ENCODE measurements at places on chromosomes 5 and 9. TPM values are rescaled to one million over a fixed set of nuclear protein-coding genes. Genes with fewer than 3 reads are reported as not detected.
A peak's percentile ranks its signal among the peaks of the same experiment; 100 is the strongest.

GRCh38 chr5:132641841-132642240, 16.1 kb upstream of the IL13 start:
- DNase-seq = no peak

DNA sequence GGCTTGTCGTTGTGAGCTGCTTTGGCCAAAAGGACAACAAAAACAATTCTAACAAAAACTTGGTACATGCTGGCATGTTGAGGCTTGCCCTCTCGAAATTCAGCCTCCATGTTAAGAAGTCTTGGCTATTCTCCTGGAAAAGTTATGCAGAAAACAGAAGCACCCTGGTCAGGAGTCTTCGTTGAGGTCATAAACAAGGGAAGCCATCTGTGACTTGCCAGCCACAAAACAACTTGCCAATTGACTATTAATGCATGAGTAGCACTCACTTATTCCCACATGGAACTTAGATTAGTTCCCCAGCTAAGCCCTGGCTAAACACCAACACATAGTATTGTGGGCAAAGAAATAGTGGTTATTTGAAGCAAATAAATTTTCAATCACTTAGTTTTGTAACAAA, 521.0 kb upstream of the CHD1 start:
- no peak for DNase-seq

GRCh38 chr5:76604838-76605237, 18.4 kb downstream of the F2RL2 start:
- no peak for DNase-seq

NUTM2F gene
- total RNA-seq = not detected

CCL27 gene
- not detected for total RNA-seq

GRCh38 chr9:117290306-117290840, 124.5 kb downstream of the ASTN2 start:
- no peak for DNase-seq

EGFL7 gene
- total RNA-seq = 1.9 TPM

SLC2A6 gene
- 5.3 TPM for total RNA-seq

GRCh38 chr5:58787987-58788386, 205.1 kb downstream of the RAB3C start:
- no peak for DNase-seq

- no peak for DNase-seq
Measured at GRCh38 chr5:110925398-110925797, 146.1 kb upstream of the TSLP start.

- no peak for DNase-seq
Measured at GRCh38 chr5:169788168-169788567, 151.1 kb downstream of the DOCK2 start.

GRCh38 chr5:147065071-147065470, 169.8 kb upstream of the STK32A start:
- no peak for DNase-seq

C9 gene
- not detected for total RNA-seq

DNA sequence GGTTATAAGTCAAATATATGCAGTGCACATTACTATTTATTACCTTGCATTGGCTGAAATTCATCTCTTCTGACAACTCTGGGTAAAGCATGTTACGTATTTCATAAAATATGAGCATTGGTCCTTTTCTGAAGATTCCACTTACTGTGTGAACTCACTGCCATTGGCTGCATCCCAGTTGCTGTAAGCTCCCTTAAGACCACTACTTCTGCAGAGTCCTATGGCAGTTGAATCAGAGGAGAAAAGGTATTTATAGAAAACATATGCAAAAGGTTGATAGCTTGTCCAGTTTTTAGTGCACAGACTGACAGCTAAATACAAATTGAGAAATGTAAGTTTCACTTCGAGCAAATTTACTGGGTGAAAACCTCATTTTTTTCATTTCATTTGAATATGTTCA, 394.6 kb upstream of the ARRDC3 start:
- no peak for DNase-seq

DNA sequence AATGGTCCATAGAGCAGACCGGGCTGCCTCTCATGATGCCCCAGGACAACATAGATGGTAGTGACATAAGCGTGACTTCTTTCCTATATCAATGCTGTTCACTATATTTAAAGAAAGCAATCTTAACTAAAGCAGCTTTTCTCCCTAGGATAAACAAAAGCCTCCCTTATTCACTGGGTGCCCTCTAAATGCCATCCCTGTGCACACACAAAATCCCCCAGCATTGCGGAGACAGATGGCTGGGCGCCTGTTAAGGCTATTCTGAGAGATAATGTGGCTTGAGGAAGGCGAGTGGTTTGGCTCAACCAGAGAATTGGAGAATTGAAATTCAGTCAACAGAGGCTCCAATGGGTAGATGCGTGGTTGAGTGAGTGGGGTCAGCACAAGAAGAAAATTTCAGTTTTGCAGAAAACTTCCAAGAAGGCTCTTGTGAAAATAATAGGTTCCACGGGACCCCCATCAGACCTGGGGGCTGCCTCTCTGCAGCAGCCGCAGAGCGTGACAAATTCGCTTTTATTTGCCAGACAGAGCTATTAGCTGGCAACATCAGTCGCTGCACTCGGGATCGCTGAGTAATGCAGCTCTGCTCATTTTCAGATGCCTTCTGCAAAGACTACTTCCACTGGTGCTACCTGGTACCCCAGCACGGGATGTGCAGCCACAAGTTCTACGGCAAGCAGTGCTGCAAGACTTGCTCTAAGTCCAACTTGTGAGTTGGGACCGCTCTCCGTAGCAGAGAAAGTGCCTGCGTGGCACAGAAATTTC, 103.9 kb upstream of the ICE1 start:
- no peak for DNase-seq

DNA sequence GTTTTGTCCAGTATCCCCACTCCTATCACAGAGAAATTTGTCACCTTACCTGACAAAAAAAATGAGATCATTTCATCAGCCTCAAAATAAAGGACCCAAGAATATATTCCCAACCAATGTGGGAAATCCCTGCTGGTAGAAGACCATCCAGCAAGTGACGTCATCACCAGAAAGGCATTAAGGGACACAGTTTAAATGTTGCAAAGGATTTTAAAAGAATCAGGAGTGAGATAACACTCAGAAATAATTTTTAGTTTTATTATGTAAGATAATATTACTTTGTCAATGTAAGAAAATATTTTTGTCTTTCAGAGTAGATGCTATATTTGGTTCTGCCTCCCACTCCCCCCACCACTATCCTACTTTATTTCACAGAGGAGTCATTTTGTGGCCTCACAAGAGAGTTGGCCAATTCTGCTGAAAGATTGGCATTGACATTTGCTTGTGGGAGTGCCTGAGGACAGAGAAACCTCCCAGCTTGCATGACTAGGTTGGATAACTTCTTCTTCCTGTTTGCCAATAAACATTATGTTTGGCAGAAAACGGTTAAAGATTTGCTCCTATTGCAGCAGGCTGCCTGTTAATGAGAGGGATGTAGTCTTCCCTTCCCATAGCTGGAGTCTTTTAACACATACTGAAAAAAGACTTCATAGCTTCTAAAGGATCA, 288.6 kb upstream of the DAB2 start:
- no peak for DNase-seq

DNA sequence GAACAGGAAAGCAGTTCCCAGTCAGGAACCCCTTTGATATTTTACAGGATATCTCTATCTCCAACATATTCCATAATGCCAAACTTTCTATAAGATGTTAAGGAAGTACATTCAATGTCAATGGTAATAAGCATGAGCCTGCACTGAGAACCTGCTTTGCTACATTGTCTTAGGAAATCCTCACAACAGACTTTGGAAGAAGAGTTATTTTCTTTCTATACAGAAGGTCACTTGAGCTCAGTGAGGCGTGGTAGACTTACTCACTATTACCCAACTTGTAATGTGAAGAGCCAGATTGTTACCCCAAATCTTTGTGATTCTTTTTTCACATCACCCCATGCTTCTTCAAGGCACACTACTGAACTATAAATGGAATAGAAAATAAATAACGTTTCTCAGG, 435.9 kb downstream of the DNAH5 start:
- DNase-seq = no peak

DNA sequence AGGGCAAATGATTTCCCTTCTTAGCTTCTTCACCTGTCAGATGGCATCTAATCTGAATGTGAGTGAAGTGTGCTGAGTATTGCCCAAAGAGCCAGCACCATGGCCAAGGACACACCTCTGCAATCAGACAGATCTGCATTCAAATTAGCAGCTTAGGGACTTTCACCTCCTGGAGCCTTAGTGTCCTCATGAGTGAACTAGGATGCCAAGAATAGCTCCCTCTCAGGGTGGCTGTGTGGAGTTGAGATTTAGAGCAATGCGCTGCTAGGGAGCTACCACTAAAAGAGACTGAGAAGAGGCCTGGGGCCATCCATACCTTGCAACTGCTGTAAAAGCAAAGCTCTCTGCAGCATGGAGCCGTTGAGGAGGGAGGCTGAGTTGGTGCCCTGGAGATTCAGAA, 1.4 kb downstream of the CIZ1 start:
- no peak for DNase-seq

C5orf34 gene
- total RNA-seq = 1.0 TPM

DNA sequence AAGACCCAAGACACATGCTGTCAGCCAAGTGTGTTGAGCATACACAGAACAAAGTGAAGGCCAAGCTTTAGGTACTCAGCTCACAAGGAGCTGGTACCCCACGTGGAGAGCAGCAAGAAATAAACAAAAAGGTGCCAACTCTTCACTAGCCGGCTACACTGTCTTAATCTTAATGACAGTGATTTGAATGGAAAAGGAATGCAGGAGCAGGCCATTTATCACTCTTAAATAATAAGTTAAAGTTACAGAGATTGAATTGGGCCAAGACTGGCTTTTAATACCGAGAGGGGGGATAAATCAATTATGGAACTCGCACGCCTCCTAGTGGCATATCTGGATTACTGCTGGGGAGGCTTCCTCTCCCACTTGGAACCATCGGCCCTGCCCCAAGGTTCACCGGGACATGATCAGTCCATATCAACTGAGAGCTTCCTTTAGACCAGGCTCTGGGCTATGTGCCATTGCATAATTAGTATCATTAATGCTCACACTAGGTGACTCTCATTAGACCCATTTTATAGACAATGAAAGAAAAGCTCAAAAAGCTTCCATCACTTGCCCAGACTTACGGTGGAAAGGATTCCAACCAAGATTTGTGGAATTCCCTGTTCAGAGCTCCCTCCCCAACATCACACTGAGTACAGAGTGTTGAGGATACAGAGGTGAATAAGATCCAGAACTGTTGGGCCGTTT, 94.0 kb downstream of the ACTL7B start:
- peak; percentile 15 for DNase-seq

DNA sequence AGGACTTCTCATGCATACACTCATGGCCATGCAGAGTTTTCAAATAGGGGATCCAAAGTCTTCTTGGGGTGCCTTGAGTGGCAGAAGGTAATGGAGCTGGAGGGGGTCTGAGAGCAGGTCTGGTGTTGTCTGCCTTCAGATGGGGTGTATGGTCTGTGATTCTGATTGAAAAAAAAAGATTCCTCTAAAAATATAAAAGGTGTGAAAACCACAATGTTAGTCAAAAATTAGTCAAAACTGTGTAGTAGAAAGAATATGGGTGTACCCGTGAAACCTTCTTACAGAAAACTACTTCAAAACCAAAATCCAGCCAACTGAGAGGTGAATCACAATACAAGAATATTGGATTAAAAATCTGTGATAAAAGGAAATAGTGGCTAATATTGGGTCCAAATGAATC, 20.1 kb downstream of the DOCK2 start:
- DNase-seq = no peak

- DNase-seq = no peak
Measured at GRCh38 chr5:38772471-38772870, 73.3 kb upstream of the OSMR start.

GRCh38 chr5:73284985-73285384, 112.0 kb downstream of the TMEM174 start:
- no peak for DNase-seq

- no peak for DNase-seq
Measured at GRCh38 chr9:125399165-125399564, 137.5 kb downstream of the GAPVD1 start.

GRCh38 chr5:52685566-52685965, 102.2 kb upstream of the ITGA1 start:
- no peak for DNase-seq

N4BP3 gene
- total RNA-seq = 6.9 TPM

DNA sequence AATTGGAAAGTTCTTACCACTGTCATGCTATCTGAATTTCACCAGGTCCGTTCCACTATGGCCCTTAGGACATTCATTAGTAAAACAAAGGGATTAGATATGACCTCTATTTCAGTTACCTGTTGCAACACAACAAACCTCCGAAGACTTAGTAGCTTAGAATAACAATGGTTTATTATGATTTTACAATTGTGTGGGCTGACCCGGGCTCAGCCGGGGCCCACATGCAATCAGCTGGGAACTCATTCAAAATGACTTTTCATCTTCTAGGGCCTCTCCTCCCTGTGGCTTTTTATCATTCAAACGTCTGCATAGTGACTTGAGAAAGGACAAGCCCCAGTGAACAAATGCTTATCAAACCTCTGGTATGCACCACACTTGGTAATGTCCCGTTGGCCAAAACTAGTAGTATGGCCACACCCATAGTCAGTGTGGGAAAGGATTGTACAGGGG, 2.3 kb upstream of the FBXW11 start:
- DNase-seq = no peak

NUP155 gene
- 25.2 TPM for total RNA-seq

DNA sequence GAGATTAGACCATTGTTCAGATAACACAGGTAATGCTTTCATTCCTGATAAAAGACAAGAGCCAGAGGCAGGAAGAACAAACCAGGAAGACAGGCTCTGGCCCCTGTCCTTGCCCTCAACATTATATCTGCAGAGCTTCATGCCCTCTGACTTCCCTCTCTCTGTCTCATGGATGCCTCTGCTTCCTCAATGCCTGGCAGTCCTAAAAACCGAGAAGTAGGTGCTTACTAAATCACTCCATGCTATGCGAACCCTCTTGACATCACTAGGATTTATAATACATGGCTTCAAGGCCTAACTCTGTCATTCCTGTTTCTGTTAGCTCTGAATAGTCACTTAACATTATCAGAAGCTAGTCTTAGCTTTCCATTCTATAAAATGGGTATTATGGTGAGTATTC, 117.8 kb downstream of the TLR4 start:
- DNase-seq = no peak

DNA sequence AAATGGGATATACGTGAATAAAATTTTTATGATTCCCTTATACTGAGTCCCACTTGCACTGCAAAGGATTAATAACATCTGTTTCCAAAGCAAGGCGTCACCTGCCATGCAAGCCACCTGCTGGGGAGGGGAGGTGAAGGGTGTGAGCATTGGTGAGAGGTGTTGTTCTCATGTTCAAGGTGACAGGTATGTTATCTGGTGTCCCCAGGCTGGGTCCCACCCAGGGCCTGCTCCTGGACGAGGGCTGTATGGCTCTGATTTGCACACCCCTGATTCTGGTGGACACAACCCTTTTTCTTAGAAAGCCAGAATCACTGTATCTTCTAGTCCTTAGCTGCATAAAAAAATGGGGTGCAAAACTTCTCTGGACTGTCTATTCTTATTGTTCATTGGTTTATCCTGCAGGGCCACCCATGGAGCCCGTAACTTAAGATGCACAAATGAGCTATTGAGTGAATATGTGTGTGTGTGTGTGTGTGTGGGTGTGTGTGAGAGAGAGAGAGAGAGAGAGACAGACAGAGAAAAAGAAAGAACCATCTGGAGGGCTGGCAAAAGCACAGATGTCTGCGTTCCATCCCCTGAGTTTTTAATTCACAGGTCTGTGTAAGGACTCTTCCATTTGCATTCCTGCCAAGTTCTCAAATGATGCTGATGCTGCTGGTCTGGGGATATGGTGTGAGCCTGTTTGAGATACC, 53.7 kb downstream of the SYK start:
- no peak for DNase-seq

OR2V2 gene
- not detected for total RNA-seq

P4HA2 gene
- not detected for total RNA-seq

- DNase-seq = no peak
Measured at GRCh38 chr5:176927562-176927961, 28.4 kb upstream of the HK3 start.

GRCh38 chr5:64746446-64746845, 22.0 kb downstream of the SREK1IP1 start:
- DNase-seq = no peak
